ENCODE measurements at places on chromosomes 4 and X. TPM values are rescaled to one million over a fixed set of nuclear protein-coding genes. Genes with fewer than 3 reads are reported as not detected.

ARHGAP24 gene
- not detected for total RNA-seq

EMCN gene
- total RNA-seq = not detected

DMD gene
- not detected for total RNA-seq

GALNTL6 gene
- not detected for total RNA-seq

SYNPO2 gene
- total RNA-seq = 0.60 TPM

MXRA5 gene
- total RNA-seq = not detected

DNA sequence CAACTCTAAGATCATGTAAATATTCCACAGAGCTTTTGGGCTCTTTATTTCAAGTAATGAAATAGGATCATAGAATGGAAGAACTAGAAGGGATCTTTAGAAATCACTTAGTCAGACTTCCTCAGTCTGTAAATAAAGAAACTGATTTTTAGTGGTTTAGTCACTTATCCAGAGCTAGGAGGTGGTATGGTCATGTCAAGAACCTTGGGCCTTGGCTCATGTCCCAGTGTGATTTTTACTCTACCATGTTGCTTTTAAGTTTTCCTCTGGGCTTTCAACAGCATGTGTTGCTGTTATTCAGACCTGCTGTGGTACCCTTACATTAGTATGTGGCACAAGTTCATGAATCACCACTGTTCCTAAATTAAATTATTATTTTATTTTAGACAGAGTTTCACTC, 184.9 kb downstream of the FRAS1 start:
- no peaks in the 10 kb centered on the region for H3K4me1 ChIP-seq
- DNase-seq = no peak
- H3K27ac ChIP-seq = no peak overlapping the region
- no peaks in the 10 kb centered on the region for H3K36me3 ChIP-seq
- H3K27me3 ChIP-seq = peaks cover 9% of the 10 kb centered on the region

- no peaks in the 10 kb centered on the region for H3K36me3 ChIP-seq
- no peak for DNase-seq
- peaks cover 44% of the 10 kb centered on the region for H3K27me3 ChIP-seq
- peaks cover 4% of the 10 kb centered on the region for H3K4me1 ChIP-seq
- no peak overlapping the region for H3K27ac ChIP-seq
Measured at GRCh38 chrX:10159145-10159468, 2.3 kb downstream of the CLCN4 start.

GRCh38 chr4:107989162-107989536, 540 bp upstream of the HADH start:
- H3K27ac ChIP-seq = peak overlapping the region; percentile 91
- H3K4me3 ChIP-seq = peak overlapping the region; percentile 98
- no peaks in the 10 kb centered on the region for H3K27me3 ChIP-seq

- H3K27ac ChIP-seq = no peak overlapping the region
- no peak overlapping the region for H3K4me3 ChIP-seq
- H3K36me3 ChIP-seq = no peaks in the 10 kb centered on the region
- no peaks in the 10 kb centered on the region for H3K4me1 ChIP-seq
- no peak for DNase-seq
Measured at GRCh38 chr4:158025131-158025530, 147.7 kb downstream of the GASK1B start.

DNA sequence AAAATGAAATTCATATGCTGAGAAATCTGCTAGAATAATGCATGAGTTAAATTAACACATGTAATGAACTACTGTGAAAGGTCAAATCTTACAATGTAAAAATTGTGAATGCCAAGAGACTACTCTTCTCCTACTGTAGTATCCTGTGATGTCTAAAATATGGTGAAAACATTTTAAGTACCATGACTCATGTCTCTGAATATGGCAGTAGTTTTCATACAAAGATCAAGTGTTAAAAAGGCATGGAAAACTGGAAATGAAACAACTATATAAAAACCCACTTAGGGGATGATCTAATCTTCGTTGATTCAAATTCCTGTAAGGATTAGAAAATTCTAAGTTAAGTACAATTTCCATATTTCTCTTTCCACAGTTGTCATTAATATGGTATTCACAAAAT, 221.3 kb downstream of the PPP3CA start:
- DNase-seq = no peak
- peaks cover 6% of the 10 kb centered on the region for H3K4me1 ChIP-seq
- peaks cover 5% of the 10 kb centered on the region for H3K36me3 ChIP-seq
- no peak overlapping the region for H3K4me3 ChIP-seq
- H3K27ac ChIP-seq = no peak overlapping the region

DNA sequence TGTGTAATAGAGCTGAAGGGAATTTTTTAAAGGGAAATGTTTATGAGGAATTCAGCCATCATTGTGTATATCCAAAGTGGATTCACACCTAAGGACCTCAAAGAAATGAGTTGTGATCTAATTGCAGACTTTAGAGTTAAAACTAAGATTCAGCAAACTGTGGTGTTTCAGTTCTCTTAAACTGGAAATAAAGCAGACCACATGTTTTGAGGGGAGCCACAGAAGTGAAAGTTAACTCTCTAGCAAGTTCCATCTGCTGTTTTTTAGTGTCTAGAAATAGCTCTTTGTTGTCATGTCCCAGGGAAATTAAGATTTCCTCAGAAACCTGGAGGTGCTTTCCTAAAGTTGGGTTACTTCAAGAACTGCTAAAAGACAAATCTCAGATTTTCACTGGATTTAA, 97.3 kb upstream of the DDX3X start:
- H3K36me3 ChIP-seq = peaks cover 14% of the 10 kb centered on the region
- no peak for DNase-seq
- H3K27ac ChIP-seq = no peak overlapping the region

- H3K27me3 ChIP-seq = no peaks in the 10 kb centered on the region
- no peak overlapping the region for H3K27ac ChIP-seq
- no peaks in the 10 kb centered on the region for H3K4me1 ChIP-seq
- no peak for DNase-seq
- H3K4me3 ChIP-seq = no peak overlapping the region
Measured at GRCh38 chrX:131792356-131792749, 230.7 kb upstream of the STK26 start.

DNA sequence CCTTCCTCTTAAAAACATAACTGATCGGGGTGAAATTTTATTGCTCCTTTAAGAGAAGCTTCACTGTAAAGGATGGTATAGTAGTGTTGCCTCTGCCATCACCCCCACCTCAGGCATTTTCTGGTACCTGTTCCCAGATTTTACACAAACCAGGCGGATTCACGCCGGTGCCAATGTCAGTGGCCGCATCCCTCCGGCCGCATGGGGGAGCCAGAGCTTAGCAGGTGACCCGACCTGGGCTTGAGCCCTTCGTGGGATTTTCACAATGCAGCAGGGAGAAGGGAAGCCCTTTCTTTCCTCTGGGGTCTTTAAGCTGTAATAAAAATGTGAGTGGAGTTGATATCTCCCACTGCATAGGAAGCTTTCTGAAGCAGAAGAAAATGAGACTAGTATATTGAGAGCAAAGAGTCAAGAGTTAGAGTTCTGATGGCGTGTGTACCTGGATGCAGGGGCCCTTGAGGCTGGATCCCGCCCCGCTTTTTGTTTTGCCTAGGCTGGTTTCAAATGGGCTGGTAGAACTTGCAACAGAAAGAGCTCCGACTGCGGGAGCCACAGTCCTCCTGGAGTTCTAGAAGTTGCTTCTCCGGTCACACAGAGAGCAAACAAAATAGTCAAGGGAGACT, 59.4 kb downstream of the POLR2B start:
- no peak overlapping the region for H3K4me3 ChIP-seq
- peak; percentile 38 for DNase-seq
- H3K27me3 ChIP-seq = peaks cover 9% of the 10 kb centered on the region
- H3K36me3 ChIP-seq = peaks cover 4% of the 10 kb centered on the region
- no peak overlapping the region for H3K27ac ChIP-seq
- no peaks in the 10 kb centered on the region for H3K4me1 ChIP-seq

DNA sequence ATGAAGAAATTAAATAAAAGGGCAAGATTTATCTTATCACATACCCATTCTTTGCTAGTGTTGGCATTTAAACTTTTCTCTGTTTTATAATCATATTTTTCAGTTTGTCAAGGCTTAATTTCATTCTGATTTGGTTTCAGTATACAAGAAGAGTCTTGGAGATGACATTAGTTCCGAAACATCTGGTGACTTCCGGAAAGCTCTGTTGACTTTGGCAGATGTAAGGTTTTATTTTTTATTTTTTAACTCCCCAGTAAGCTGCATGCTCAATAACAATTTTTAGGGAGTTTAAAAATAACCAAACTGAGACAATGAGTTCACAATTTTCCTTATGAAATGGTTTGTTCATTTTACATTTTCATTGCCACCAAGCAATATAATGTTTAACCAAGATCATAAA, 39.8 kb downstream of the ANXA3 start:
- H3K36me3 ChIP-seq = no peaks in the 10 kb centered on the region
- H3K27ac ChIP-seq = no peak overlapping the region
- H3K4me1 ChIP-seq = no peaks in the 10 kb centered on the region
- no peak overlapping the region for H3K4me3 ChIP-seq
- no peaks in the 10 kb centered on the region for H3K27me3 ChIP-seq

GRCh38 chrX:8105531-8105930, 65.5 kb downstream of the VCX2 start:
- no peak overlapping the region for H3K27ac ChIP-seq
- no peaks in the 10 kb centered on the region for H3K27me3 ChIP-seq
- H3K4me1 ChIP-seq = no peaks in the 10 kb centered on the region
- H3K36me3 ChIP-seq = no peaks in the 10 kb centered on the region
- H3K4me3 ChIP-seq = no peak overlapping the region
- no peak for DNase-seq

- no peak overlapping the region for H3K4me3 ChIP-seq
- no peaks in the 10 kb centered on the region for H3K4me1 ChIP-seq
Measured at GRCh38 chr4:105634402-105635080, 73.9 kb downstream of the INTS12 start.

- no peaks in the 10 kb centered on the region for H3K4me1 ChIP-seq
- no peaks in the 10 kb centered on the region for H3K36me3 ChIP-seq
- no peaks in the 10 kb centered on the region for H3K27me3 ChIP-seq
- DNase-seq = no peak
- no peak overlapping the region for H3K27ac ChIP-seq
- H3K4me3 ChIP-seq = no peak overlapping the region
Measured at GRCh38 chrX:44303119-44303518, 40.4 kb downstream of the EFHC2 start.

DNA sequence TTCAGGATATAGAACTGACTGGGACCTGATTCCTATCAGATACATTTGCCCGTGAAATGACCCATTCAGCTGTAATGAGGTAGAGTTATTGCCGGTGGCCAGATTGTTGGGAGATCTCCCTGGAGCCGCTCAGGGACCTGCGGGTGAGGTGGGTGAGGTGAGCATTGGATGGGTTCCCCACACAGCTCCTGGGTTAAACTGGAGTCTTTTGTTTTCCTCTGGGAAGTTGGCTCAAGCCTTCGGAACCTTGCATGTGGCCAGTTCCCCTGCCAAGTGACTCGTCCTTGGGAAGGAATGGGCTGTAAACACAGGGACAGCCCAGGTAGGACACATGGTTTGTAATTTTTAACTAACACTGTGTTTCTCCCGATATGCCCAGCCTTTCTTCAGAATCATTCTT, 31.6 kb upstream of the KIT start:
- no peaks in the 10 kb centered on the region for H3K4me1 ChIP-seq
- peaks cover 23% of the 10 kb centered on the region for H3K27me3 ChIP-seq
- H3K36me3 ChIP-seq = no peaks in the 10 kb centered on the region
- H3K27ac ChIP-seq = no peak overlapping the region

DNA sequence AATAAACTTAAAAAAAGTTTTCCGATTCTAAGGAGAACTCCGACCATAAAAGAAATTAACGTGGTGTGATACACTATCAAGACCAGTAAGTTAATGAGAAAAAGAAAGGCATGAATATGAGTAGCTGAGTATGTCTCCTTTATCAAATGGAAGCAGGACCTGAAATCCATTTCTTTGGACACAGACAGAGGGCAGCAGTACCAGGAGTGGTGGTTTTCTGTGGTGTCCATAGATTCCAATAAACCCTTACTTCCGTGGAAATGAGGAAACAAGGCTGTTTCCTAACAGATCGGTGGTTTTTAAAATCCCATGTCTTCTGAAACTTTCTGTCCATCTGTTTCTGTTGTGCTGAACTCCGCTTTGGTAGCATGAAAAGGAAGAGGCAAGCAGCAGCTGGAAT, 128.5 kb upstream of the TSPAN5 start:
- no peak for DNase-seq
- H3K27ac ChIP-seq = no peak overlapping the region
- no peaks in the 10 kb centered on the region for H3K27me3 ChIP-seq
- H3K4me1 ChIP-seq = no peaks in the 10 kb centered on the region
- H3K36me3 ChIP-seq = no peaks in the 10 kb centered on the region

DNA sequence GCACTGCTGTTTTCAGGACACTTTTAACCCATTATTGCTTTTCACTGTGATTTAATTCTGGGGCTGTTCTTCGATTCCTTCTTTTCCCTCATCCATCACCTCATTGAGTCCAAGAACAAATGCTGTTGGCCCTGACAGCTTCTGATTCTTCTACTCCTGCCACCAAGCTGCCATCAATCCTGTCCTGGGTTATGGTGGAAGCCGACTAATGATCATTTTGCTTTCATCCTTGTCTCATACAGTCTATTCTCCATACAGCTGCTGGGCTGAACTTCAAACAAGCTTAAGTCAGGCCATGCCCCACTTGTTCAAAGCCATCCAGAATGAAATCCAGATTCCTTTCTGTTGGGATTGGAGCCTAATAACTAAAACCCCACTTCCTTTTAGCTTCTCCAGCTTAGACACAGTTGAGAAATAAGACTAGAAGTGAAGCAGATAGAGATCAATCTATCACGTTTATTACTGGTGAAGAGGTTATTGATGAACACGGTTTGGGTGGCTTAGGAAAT, 161.9 kb downstream of the STK32B start:
- no peaks in the 10 kb centered on the region for H3K4me1 ChIP-seq
- H3K4me3 ChIP-seq = no peak overlapping the region
- no peaks in the 10 kb centered on the region for H3K36me3 ChIP-seq

DNA sequence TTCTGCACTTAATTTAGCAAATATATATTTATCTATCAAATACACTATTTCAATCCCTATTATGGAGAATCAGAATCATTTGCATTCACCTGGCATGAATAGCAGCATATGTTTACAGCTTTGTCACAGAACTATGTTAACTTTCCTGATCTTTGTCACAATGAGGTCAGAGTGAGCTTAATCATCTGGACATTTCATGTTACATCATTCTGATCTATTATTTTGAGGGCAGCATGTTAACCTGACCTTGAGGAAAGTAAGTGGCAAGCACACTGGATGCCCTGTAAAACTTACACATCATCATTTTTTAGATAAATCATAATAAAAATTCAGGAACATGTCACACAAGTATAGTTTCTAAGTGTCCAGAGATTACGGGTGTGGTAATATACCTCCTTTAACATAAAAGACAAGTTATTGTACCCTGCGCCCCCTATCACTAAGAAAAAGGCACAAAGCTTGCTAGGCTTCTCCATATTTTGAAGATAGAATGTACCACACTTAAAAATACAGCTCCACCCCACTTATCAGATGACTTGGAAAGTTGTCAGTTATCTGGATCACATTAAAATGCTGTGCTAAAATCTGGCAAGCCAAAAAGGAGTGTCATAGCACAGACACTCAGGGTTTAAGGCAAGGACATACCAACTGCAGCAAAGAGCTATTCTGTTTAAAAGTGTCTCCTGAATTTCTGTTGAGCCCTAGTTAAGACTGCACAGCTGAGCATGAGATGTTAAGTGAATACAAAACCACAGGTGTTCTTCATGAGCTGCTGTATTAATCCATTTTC, 182.7 kb upstream of the FAT4 start:
- no peak for DNase-seq
- no peaks in the 10 kb centered on the region for H3K27me3 ChIP-seq
- H3K4me1 ChIP-seq = no peaks in the 10 kb centered on the region
- no peaks in the 10 kb centered on the region for H3K36me3 ChIP-seq

- no peak for DNase-seq
- H3K27ac ChIP-seq = no peak overlapping the region
- no peaks in the 10 kb centered on the region for H3K36me3 ChIP-seq
Measured at GRCh38 chr4:132923516-132923915, 225.6 kb upstream of the PCDH10 start.

Data from activated CD8-positive, alpha-beta T cell treated with anti-CD3 and anti-CD28 coated beads, Interleukin-2, amount 10 ng/mL, durations not matched to agents 7 days and 5 days (primary cell).